Left lobe of liver (tissue), 2 donors: ENCODE measurements at places on chromosomes 6 and 20. TPM values are rescaled to one million over a fixed set of nuclear protein-coding genes. Genes with fewer than 3 reads are reported as not detected.

Gene PTGIS
- total RNA-seq: 20.3 TPM

Gene ASIP
- 0.55 TPM for total RNA-seq

Gene KLHDC3
- total RNA-seq: 42.5 TPM

Gene CFAP61
- total RNA-seq: not detected

Gene CD83
- 0.38 TPM for total RNA-seq

Gene OR2W1
- not detected for total RNA-seq

Gene REM1
- total RNA-seq: not detected

Gene CD24
- total RNA-seq: 12.0 TPM

DNA sequence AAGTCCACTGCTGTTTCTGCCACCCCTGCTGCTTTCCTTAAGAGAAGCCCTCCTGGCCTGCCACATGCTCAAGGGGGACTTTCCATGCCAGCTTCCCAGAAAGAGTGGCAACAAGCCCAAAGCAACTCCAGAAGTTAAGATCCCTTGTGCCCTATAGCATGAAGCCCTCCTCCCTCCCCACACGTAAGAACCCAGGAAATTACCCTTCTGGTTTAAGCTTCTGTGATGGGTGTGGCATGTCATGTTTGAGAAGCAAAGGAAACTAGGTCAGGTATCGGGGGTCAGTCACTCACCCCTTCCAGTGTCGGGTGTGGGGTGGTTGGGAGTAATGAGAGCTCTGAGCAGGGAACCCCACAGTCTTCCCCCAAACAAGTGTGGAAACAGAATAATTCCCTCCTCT lies 196.1 kb downstream of the LRFN2 start:
- no peak for DNase-seq

DNA sequence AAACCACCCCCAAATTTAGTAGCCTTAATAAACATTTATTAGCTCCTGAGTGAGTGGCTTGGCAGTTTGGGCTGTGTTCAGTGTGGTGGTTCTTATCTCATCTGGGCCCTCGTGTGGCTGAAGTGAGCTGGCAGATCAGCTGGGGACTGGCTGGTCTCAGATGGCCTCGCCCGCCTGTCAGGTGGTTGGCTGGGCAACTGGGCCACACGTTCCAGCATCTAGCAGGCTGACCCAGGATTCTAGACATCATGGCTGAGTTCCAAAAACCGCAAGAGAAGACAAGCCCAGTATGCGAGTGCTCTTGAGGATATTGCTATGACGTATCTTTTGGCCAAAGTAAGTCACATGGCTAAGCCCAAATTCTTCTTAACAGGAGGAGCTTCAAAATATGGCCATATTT lies 28.9 kb downstream of the EIF2S2 start:
- peak; percentile 54 for DNase-seq

DNA sequence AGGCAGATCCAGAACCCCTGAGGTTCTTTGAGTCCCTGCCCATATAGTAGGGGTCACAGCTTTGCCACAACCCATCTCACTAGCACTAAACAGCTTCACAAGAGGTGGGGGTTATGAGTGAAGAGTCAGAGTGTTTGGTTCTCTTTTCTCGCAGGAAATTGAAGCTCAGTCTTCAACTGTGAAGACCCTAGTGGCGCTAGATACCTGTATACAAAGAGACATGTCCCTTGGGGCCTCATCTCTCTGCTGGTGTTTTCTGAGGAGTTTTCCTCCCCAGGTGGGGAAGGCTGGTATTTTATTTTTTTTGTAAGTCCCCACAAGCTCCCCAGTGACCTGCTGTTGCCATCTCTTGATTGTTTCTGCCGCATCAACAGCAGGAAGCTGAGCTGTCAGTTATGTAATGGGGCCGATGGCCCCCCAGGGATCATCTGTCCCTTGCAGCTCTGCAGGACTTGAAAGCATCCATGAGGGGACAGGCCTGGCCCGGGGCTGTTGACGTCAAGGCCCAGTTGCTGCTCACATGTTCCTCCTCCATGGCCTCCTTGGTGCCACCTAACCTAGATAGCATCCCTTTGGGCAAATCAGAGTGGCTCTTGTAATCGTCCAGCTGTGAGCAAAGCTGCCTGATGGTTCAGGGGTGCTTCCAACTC lies 23.1 kb downstream of the STK35 start:
- no peak for DNase-seq

DNA sequence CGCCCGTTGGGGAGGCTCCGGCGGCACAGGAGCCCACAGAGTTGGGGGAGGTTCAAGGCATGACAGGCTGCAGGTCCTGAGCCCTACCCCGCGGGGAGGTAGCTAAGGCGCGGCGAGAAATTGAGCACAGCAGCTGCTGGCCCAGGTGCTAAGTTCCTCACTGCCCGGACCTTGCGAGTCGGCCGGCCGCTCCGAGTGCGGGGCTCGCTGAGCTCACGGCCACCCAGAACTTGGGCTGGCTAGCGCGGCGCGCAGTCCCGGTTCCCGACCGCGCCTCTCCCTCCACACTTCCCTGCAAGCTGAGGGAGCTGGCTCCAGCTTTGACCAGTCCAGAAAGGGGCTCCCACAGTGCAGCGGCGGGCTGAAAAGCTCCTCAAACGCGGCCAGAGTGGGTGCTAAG lies 23.9 kb upstream of the KIF13A start:
- DNase-seq: no peak

DNA sequence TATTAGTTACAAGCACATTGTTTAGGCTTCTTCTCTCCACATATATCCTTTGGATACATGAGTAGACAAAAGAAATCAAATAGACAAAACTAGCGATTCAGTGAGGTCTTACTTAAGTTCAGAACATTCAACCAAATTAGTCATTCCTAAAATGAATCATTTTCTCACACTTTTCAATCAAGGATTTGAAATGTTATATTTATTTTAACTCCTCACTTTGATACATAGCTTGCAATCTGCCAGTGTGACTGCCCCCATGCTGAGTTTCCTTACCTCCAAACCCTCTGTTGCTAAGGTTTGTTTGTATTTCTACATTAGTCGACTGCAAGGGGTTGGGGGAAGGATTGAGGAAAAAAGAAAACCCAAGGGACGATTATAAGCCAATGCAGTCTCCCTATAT lies 3.5 kb upstream of the MOXD1 start:
- no peak for DNase-seq

GRCh38 chr20:41260734-41261220 lies 56.8 kb downstream of the ZHX3 start:
- DNase-seq: no peak

DNA sequence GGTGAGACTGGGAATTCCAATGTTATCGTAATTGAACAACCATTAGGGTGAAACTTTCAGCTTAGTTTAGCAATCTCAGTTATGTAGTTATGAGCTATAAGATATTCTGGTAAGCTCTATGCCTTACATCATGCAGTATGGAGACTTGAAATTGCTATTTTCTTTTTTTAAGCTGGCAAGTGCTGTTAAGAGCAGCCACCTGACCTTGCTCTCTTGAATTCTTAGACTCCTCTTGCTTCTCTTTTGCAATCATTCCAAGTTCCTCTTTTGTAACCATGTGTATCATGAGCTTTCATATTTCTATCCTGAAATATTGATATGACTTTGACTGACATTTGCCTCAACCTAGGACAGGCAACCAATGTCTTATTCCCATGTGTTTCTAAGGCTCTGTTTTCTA lies 446.3 kb upstream of the SLC35B3 start:
- no peak for DNase-seq

GRCh38 chr6:30272032-30272431 lies 54.7 kb upstream of the TRIM39 start:
- DNase-seq: no peak
